ENCODE measurements at places on chromosomes 11 and 22.

- no peak for DNase-seq
These were observed 68.5 kb upstream of the IGLL5 start for GRCh38 chr22:22818861-22819855.

DNA sequence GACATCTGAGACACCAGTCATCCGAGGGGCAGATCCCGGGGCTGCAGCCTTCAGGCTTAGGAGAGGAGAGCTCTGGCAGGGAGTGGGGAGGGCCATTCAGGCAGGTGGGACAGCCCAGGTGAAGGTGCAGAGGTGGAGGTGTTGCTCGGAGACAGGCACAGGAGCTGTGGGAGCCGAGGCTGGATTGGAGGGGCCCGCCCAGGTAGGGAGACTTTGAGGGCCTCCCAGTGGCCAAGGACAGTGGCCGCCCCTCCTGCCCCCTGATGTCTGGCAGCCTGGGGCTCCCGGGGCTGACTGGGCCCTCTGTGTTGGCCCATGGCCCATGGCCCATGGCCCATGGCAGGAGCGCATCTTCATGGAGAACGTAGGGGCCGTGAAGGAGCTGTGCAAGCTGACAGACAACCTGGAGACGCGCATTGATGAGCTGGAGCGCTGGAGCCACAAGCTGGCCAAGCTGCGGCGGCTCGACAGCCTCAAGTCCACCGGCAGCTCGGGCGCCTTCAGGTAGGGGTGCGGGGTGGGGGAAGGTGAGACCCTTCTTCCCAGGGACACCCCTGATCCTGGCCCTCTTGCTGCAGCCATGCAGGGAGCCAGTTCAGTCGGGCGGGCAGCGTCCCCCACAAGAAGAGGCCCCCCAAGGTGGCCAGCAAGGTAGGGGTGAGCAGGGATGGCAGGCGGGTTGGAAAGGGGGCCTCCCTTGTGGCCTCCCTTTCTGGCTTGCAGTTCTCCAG lies 13.3 kb downstream of the TMEM258 start:
- DNase-seq: no peak

- no peak for DNase-seq
These were observed 65.1 kb downstream of the BTG4 start for GRCh38 chr11:111447112-111447471.

GRCh38 chr11:109747839-109748238 lies 325.8 kb downstream of the C11orf87 start:
- DNase-seq: no peak

DNA sequence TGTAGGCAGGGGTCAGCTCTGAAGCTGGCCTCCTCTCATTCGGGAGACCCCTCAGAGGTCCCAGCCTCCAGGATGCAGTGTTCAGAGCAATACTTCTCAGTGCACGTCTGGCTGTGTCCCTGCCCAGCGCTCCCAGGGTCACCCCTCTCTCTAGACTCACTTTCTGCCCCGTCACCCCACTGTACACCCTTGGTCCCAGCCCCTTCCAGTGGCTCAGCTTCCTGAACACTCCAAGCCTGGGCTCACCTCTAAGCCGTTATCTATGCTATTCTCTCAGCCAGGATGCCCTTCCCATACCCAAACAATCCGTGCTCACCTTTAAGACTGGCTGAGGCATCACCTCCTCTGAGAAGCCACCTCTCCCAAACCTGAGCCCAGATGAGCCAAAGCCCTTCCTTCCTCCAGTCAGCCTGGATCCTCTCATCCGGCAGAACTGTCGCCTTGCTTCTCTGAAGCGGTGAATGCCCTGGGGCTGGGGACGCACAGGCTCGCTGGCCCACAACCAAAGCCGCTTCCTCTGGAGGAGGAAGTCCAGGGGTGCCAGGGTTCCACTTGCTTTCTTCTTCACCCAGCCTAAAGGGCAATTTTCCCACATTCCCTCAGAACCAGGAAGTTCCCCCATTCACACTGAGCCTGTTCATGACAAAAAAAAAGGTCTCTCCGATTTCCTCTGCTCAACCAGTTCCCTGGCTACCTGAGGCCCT lies 13.7 kb upstream of the CDKN1C start:
- no peak for DNase-seq

GRCh38 chr11:69699213-69699612 lies 4.6 kb downstream of the FGF19 start:
- DNase-seq: no peak

DNA sequence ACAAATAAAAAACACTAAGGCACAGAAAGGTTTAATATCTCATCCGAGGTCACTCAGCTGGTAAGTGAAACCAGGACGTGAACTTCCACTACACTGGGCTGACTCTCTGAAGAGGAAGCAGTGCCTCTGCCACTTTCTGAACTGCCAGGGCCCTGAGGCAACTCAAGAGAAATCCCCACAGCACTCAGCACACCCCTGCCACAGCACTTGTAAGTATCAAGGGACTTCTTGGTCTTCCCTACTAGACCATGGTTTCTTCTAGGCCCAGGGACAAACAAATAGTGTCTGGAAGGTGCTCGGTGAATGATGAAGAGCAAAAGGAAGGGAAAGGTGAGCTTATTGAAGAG lies 49.7 kb downstream of the RPL27A start:
- no peak for DNase-seq

DNA sequence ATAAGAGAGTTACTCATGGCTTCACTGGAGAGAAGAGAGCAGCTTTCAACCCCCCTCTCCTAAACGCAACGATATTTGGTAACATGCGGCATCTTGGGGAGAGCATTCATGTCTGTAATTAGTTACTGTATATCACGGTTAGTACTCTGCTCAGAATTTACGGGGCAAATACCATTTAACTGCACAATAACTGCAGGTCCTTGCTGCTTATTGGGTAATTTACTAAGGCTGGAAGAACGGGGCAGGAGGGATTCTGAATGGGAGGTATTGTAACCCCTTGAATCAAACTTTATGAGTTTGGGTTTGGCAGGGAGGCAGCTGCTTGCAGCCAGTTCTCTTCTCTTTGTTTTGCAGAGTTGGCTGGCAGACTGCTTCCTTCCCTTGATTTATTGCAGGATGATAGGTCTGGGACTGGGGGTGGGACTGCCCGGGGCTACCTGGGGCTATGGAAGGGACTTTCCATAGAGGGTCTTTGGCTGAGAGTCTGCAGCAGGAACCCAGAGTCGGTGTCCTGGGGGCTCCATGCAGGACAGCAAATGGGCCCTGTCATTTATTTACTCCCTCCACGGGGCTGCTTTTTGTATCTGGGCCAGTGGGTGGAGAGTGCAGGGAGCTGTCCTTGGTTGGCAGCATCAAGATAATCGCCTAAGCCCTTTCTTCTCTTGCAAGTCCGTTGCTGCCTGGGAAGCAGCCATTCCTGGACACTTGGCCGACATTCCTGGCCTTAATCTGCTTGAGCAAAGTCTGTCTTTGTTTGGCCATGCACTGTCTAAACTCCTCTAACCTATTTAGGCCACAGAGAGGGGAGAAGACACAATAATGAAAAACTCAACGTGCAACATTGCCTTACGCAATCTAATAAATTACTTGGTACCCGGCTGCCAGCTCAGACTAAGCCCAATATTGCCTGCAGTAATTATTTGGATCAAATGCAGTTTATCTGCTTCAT lies 188.9 kb downstream of the ST3GAL4 start:
- DNase-seq: no peak

DNA sequence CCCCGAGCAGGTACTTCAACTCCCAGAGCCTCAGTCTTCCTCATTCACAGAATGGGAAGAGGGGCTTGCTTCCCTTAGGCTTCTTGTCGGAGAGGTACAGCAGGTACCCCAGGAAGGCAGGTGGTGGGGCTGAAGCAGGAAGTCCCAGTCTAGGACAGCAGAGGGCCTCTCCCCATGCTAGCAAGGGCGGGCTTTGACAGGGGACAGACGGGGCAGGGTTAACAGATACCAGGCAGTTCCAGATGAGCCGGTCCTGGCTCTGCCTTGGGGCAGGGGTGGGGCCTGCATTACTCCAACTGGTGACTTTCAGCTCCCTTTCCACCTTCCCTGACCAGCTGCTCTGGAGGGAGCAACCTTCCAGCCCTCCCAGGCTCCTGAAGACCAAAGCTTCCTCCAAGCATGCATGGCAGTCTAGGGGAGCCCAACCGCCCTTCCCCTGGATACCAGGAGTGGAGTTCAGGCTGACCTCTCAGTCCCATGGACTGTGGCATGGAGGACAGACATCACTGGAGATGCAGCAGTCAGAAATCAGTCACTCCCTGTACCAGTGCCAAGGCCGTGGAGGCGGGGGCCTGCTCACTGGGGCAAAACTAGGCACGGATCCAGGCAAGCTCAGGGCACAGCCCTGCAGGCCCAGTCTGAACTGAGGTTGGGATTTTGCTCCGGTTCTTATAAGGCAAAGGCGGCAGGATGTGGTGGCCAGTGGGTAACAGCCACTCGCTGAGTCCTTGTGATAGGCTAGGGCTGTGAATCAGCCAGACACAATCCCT lies 60.5 kb downstream of the NAT10 start:
- no peak for DNase-seq

GRCh38 chr22:48520207-48520606 lies 1307.5 kb downstream of the BRD1 start:
- no peak for DNase-seq

- no peak for DNase-seq
These were observed 12.1 kb downstream of the CACNG2 start for GRCh38 chr22:36691488-36691887.

DNA sequence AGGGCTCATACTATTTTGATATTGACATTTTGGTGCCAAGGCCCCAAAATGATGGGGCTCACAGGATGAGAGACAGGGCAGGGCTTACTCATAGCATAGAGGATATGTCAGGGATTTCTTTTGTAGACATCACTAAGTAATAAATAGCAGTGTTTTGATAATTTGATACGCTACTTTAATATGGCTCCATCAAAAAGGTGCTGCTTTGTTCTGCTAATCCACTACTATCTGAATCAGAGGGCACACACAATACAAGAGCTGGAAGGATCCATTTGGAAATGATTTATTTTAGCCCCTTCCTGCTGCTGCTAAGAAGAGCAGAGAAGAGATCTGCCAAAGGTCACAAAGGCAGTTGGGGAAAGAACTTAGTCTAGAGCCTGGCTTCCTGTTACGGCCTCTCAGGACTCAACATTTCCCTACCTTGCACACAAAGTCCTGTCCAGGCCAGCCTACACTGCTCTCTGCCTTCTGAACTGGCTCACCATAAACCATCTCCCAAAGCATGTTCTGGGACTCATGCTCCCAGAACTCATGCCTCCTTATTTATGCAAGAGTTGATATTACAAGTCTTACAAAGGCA lies 261.3 kb upstream of the ARHGAP20 start:
- no peak for DNase-seq

DNA sequence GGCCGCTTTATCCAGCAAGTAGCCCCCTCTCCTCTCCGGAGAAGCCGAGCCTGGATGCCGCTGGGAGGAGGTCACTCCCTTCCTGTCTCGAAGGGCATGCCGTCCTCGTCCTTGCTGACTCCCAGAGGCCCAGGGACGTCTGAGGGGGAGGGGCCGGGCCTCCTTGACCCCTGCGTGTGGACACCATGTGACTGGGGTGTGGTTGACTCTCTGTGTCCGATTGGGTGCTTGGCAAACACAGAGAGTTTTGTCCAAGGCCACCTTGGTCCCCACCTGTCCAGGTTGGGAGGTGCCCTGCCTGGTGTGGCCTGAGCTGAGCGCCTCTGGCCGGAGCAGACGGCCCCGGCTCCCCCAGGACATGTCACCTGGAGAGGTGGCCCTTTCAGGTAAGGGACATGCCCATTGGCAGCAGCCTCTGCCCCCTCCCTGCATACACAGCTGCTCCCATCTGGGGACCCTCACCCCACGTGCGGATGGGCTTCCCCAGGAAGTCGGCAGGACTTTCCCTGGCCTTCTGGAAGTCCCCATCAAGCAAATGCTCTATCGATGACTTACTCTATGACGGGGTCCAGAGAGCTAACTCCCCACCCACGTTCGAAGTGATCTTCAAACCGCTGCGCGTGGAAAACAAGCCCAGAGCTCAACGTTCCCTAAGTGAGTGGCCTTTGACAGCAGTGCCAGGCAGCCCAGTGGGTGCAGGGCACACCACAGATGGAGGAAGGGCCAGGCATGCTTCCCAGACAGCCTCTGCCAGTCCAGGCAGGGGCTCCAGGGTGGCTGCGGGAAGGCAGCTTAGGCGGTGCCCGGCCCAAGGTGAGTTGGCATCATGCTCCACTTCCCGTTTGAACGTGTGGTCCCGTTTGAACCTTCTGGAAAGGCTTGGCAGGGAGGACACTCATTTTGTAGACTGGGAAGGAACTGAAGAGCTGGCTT lies at the start of gene SMIM38:
Gene SMIM38, plus strand, starts transcription at position 634 of the 933 bp plus-strand sequence. CDS start 1,912 bp downstream, outside the sequence.
- DNase-seq: no peak

GRCh38 chr22:37714634-37715033 lies 17.8 kb downstream of the TRIOBP start:
- no peak for DNase-seq

DNA sequence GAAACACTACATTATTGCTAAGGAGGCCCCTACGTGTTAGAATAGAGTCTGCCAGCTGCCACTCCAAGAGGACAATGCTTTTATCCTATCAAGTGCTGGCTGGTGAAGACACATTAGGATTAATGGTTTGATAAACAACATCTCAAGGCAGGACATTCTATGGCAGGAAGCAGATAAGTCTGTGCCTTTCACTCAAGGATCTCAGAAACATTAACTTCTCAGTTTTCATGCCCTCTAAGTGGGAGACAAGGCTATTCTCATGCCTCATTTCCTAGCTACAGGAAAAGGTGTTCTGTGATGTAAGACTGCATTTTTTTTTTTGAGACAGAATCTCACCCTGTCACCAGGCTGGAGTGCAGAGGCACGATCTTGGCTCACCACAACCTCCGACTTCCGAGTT lies 23.5 kb upstream of the TIMP3 start:
- DNase-seq: no peak

- DNase-seq: no peak
These were observed 793.5 kb upstream of the CNTN5 start for GRCh38 chr11:98227278-98227677.

GRCh38 chr11:94673386-94673785 lies 94.8 kb upstream of the AMOTL1 start:
- no peak for DNase-seq

- DNase-seq: no peak
These were observed 22.8 kb upstream of the NAP1L4 start for GRCh38 chr11:3014943-3015342.

DNA sequence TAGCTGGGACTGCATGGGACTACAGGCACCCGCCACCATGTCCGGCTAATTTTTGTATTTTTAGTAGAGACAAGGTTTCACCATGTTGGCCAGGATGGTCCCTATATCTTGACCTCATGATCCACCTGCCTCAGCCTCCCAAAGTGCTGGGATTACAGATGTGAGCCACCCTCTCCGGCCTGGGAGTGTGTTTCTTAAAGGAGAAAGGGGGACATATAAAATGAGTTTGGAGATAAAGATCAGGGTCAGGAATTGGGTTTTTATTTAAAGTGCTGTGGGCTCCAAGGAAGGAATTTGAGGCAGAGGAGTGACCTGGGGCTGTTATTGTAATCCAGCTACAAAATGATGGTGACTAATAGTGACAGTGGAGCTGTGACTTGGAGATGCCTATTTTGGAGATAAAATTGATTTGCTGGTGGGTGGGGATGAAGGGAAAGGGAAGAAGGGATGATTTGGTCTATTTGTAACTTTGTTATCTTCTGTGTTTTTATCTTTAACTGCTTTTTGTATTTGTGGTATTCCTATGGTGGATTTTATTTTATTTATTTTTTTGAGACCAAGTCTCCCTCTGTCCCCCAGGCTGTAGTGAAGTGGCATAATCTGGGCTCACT lies 5.0 kb downstream of the CRKL start:
- no peak for DNase-seq

GRCh38 chr11:72370201-72370600 lies 64.1 kb downstream of the CLPB start:
- DNase-seq: no peak

- DNase-seq: no peak
These were observed 326.5 kb downstream of the BUD13 start for GRCh38 chr11:116446048-116446941.

- no peak for DNase-seq
These were observed 12.4 kb downstream of the TRIM6 start for GRCh38 chr11:5608808-5609207.

Data from stimulated activated CD4-positive, alpha-beta T cell treated with anti-CD3 and anti-CD28 coated beads, Interleukin-12 subunit alpha, Interleukin-12 subunit beta, amount 100 ng/mL, for 4 hours (primary cell).